ENCODE measurements at places on chromosomes 7 and 10. TPM values are rescaled to one million over a fixed set of nuclear protein-coding genes. Genes with fewer than 3 reads are reported as not detected.
A peak's percentile ranks its signal among the peaks of the same experiment; 100 is the strongest.

GRCh38 chr10:14153570-14154055 is 177.1 kb downstream of the FRMD4A start:
- peak overlapping the region; percentile 8 for H3K4me3 ChIP-seq
- no peaks in the 10 kb centered on the region for H3K36me3 ChIP-seq
- no peaks in the 10 kb centered on the region for H3K27me3 ChIP-seq
- no peak overlapping the region for H3K27ac ChIP-seq
- no peak for DNase-seq

DNA sequence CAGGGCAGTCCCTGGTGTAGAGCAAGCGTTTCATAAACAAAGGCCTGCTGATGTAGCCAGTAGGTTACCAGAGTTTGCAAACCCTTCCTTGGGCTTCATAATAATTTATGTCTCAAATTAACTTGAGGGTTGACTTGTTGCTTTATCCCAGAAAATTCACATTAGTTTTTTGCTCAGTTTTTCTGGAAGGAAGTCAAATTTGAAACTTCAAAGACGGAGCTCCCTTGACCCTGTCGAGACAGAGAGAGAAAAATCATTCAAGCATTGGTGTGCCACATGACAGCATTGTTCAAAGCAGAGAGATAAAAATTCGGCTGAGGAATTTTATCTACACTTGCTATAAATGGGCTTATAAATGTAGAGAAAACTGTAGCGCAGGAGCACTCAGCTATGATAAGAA is 627.7 kb downstream of the TNS3 start:
- H3K36me3 ChIP-seq = no peaks in the 10 kb centered on the region
- no peak overlapping the region for H3K4me3 ChIP-seq
- H3K4me1 ChIP-seq = no peaks in the 10 kb centered on the region
- no peak overlapping the region for H3K27ac ChIP-seq

DNA sequence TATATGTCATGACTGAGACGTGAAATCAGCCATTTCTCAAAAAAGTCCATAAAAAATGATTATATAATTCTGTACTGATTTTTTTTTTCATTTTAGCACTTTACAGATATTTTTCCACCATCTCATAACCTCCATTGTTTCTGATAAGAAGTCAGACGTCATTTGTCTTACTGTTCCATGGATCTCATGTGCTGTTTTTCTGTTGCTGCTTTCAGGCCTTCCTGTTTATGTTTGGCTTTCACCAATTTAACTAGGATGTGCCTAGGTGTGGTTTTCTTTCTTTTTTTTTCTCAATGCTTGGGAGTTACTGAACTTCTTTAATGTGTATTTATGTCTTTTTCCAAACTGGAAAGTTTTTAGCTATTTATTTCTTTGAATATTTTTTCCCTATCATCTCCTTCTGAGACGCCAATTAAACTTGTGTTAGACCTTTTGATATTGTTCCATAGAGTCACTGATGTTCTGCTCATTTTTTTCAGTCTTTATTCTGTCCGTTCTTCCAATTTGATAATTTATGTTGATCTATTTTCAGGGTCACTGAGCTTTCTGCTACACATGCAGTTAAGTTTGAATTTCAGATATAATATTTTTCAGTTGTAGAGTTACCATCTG is 43.3 kb downstream of the TAF3 start:
- no peak overlapping the region for H3K27ac ChIP-seq
- DNase-seq = no peak
- H3K36me3 ChIP-seq = no peaks in the 10 kb centered on the region
- no peak overlapping the region for H3K4me3 ChIP-seq

DNA sequence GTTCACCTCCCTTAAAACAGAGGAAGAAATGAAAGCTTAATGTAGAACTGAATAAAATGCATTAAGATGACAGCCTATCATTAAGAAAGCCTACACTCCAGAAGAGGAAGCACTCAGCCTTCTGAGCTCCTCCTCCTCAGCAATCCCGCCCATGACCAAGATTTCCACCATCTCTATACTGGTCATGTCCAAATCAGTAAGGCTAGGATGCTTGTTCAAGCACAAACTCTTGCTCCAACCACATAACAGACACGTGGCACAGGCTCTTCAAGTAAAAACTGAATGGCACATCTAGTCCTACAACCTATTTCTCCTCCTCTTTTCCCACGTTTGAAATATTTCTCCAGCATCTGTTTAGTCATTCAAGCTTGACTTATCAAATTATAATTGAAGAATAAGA is 454.1 kb downstream of the PARD3 start:
- H3K36me3 ChIP-seq = peaks cover 25% of the 10 kb centered on the region
- H3K4me3 ChIP-seq = no peak overlapping the region
- H3K27ac ChIP-seq = no peak overlapping the region
- DNase-seq = no peak
- no peaks in the 10 kb centered on the region for H3K27me3 ChIP-seq

- no peak for DNase-seq
- no peak overlapping the region for H3K27ac ChIP-seq
- H3K27me3 ChIP-seq = peaks cover 3% of the 10 kb centered on the region
- no peak overlapping the region for H3K4me3 ChIP-seq
- H3K4me1 ChIP-seq = no peaks in the 10 kb centered on the region
Observed at GRCh38 chr7:142263598-142264380, 5.9 kb upstream of the PRSS58 start.

DNA sequence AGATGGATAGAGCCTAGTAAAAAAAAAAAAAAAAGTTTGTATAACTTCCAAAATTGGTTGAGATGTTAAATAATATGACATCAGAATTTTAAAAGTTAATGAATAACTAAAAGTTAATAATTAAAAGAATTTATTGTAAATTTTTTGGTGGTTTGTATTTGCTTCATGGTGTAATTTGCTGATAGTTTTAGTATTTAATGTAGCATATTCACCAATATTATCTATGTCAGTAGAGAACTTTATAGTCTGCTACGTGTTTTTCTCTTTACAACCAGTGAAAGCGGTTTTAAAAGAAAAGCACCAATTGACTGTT is 51.8 kb upstream of the STEAP4 start:
- H3K4me1 ChIP-seq = no peaks in the 10 kb centered on the region
- no peaks in the 10 kb centered on the region for H3K27me3 ChIP-seq
- no peak overlapping the region for H3K27ac ChIP-seq
- no peak overlapping the region for H3K4me3 ChIP-seq
- no peak for DNase-seq
- H3K36me3 ChIP-seq = no peaks in the 10 kb centered on the region

GRCh38 chr10:14362104-14362503 is 31.4 kb upstream of the FRMD4A start:
- no peaks in the 10 kb centered on the region for H3K36me3 ChIP-seq
- no peaks in the 10 kb centered on the region for H3K27me3 ChIP-seq
- H3K4me3 ChIP-seq = no peak overlapping the region
- H3K4me1 ChIP-seq = no peaks in the 10 kb centered on the region
- no peak overlapping the region for H3K27ac ChIP-seq
- DNase-seq = no peak

DNA sequence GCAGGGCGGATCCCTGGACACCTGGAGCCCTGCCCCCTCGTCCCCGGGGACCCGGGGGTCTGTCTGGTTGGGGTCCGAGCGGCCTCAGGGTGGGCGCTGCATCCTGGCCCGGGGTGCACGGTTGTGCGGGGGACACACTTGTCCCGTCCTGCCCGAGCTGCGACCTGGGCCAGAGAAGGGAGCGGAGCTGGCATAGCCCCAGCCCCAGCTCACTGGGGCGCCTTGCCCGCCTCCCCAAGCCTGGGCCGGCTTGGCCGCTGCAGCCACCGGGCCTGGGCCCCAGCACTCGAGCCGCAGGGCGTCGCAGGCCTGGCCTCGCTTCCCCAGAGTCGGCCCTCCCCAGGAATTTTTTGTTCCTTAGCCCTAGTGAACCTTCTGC is 54.5 kb downstream of the GLRX3 start:
- peak overlapping the region; percentile 51 for H3K4me3 ChIP-seq
- H3K27ac ChIP-seq = no peak overlapping the region
- no peaks in the 10 kb centered on the region for H3K36me3 ChIP-seq
- no peaks in the 10 kb centered on the region for H3K4me1 ChIP-seq

DNA sequence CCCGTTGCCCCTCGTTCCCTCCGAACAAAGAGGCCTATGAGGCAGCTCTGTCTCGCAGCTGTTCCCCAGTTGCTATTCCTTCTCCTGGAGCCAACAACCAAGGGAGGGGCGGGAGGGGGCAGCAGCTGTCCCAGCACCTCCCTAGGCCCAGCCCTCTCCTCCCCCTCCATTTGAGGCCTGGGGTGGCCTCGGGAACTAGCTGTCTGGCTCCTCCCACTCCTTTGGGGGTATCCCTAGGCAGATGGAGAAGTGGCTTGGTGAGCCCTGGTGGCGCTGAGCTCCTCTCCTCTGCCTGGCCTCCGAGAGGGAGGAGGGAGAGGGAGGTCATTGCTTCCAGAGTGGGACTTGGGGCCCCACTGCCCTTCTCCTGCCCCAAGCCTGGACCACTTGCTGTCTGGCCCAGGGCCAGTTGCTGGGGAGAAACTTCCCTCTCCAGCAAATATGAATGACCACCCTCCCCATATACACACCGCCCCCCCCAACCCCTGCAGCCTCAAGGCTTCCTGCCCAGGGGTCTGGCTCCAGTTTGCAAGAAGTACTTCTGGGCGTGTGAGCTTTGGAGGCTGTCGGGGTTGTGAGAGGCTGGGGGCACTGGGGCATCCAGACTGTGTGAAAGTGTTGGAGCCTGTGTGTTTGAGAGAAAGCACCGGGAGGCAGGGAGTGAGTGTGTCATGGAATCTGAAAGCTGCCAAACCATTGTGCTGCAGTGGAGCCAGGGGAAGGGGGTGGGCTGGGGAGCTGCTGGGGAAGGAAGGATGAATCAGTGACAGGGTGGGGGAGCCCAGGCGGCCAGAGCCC is 3.1 kb downstream of the FLNC start:
- peak; percentile 93 for DNase-seq
- no peaks in the 10 kb centered on the region for H3K27me3 ChIP-seq
- no peaks in the 10 kb centered on the region for H3K36me3 ChIP-seq
- peaks cover 67% of the 10 kb centered on the region for H3K4me1 ChIP-seq
- peak overlapping the region; percentile 99 for H3K27ac ChIP-seq

CLDN4 gene
- 0.22 TPM for total RNA-seq

TMEM72 gene
- not detected for total RNA-seq

All from gastrocnemius medialis (tissue), 4 donors.